Nucleus accumbens (tissue), 56 donors: ENCODE measurements at places on chromosomes 6 and 20.

GRCh38 chr6:50952092-50952907, 133.6 kb downstream of the TFAP2B start:
- DNase-seq: no peak

DNA sequence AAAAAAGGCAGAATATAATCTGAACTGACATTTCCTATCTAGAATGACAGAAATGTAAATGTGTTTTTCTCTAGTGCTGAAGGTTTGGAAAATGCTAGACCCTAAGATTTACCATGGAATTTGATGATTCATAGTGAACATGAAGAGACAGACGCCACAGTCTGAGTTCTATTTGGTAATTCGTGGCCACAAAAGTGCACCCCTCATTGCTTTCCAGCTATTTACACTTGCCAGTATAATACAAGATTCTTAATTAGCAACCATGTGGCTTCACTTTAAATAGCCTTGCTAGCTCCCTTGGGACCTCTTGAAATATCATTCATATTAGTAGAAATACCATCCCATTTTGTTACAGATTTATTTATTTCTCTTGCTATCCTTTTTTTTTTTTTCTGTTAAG, 636.8 kb downstream of the PRKN start:
- DNase-seq: no peak

GRCh38 chr20:56378386-56378785, 13.6 kb downstream of the AURKA start:
- no peak for DNase-seq

GRCh38 chr6:47000842-47001241, 41.3 kb downstream of the ADGRF1 start:
- DNase-seq: no peak

DNA sequence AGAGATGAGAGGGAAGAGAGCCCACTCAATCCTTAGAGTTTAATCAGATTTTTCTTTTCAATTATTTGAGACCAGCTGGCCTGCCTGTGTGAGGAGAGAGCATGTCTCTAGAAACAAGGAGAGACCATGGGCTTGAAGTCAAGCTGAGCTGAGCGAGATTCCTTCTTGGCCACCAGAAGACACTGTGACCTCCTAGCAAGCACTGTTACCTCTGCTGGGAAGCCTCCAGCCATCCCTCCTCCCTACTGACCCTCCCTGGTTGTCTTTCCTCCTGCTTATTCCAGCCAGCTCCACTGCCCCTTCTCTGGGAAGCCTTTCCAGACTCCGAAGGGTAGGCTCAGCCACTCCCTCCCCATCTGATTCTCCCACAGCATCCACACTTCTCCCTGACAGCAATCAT, 110.0 kb downstream of the SCML4 start:
- no peak for DNase-seq

DNA sequence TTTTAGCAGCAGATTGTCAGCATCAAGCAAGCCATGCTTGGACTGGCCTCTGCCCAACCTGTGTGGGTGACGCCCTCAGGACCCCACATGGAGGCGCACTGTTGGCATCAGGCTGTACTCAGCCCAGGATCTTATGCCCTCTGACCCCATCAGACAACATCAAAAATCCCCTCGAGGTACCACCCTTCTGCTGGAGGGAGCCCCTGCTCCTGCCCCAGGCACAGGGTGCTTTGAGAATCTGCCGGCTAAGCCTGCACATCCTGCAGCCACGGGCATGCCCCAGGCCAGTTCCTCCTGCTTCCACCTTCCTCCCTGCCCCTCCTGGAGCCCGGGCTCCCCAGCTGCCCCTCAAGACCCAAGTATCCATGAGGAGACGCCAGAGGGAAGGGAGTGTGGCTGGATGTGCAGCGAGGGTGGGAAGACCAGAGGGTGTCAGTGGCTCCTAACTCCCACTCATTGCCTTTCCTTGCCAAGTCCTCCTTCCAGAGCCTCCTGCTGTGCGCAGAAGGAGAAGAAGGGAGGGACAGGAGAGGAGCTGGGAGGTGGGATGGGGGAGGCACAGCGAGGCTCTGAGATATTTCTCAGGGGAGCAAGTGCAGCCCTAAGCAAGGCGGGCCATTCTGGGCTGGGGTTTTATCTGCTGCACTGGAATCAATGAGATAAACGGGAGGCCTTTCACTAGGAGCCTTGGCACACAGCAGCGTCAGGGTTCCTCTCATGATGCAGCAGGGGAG, 77.4 kb upstream of the CST7 start:
- DNase-seq: no peak

DNA sequence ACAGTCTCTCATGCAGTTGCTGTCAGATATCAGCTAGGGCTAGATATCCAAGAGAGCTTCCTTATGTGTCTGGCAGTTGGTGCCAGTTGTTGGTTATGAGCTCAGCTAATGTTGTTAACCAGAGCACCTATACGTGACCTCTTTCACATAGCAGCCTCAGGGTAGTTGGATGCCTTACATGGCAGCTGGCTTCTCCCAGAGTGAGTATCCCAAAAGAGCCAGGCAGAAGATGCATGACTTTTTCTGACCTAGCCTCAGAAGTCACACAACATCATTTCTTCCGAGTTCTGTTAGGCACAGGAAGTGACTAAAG, 175.7 kb downstream of the VEGFA start:
- no peak for DNase-seq

GRCh38 chr6:13866301-13866700, 51.9 kb upstream of the MCUR1 start:
- no peak for DNase-seq

GRCh38 chr6:36727505-36728021, 29.9 kb downstream of the RAB44 start:
- no peak for DNase-seq

DNA sequence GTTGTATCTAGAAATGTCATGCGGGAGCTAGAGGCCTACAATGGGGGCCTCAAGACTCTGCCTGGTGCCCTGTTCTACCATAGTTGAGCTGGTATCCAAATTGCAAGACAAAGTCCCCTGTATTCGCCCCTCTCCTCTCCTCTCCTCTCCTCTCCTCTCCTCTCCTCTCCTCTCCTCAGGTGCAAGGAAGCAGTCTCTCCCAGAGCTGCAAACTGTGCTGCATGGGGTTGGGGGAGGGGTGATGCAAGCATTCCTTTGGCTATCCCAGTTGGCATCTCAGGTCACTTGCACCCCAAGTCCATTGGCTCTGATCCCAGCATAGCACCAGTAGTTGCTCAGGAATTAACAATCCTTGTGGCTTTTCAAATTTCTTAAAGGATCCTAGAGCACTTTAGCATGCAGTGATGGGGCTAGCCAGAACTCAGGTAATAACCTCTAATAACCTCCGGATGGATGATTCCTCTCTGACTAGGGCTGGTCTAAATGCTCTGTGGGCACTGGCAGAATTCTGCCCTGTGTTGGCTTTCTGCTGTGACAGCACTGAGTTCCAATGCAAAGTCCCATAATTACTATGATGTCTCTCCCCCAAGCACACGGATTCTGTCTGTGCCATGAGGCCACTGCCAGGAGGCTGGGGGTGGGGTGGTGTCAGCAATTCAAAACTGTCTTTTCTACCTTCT, 35.3 kb downstream of the TAF11 start:
- DNase-seq: no peak
